Pancreas (tissue), 10 donors: ENCODE measurements at places on chromosomes 5 and 9. TPM values are rescaled to one million over a fixed set of nuclear protein-coding genes. Genes with fewer than 3 reads are reported as not detected.

DNA sequence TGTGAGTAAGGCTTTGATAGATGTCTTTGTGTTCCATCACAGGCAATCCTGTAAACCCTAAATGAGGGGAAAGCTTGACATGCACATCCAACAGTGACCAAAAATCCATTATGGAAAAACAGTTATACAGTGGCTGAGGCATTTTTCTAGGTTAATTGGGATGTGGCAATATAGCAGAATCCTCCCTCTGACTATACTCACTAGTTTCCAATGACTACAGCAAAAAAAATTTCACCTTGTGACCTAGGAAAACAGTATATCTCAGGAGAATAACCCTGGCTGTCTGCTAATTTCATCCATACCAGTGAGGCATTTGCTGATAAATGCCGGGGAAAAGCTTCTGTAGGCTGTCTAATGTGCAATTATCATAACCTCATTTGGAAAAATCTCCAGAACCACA is 49.9 kb upstream of the SNCAIP start:
- H3K4me3 ChIP-seq, result no peak overlapping the region
- no peaks in the 10 kb centered on the region for H3K36me3 ChIP-seq
- H3K27ac ChIP-seq, result no peak overlapping the region
- H3K27me3 ChIP-seq, result no peaks in the 10 kb centered on the region

DNA sequence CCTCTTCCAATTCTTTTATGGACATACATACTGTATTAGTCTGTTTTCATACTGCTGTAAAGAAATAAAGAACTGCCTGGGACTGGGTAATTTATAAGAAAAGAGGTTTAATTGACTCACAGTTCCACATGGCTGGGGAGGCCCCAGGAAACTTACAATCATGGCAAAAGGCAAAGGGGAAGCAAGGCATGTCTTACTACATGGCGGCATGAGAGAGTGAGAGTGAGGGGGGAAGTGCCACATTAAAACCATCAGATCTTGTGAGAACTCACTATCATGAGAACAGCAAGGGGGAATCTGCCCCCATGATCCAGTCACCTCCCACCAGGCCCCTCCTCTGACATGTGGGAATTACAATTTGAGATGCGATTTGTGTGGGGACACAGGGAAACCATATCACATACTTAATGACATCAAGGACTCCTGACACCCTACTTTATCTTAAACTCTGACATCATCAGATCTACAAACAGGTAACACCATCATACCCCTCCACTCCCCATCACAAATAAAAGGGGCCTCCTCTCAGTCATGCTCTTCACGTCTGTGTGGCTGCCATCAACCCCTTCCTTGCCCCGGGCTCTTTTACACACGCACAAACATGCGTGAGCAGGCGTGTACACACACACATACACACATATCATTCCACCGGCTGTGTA is 9.7 kb downstream of the ANKRD33B start:
- H3K4me1 ChIP-seq, result no peaks in the 10 kb centered on the region
- H3K27me3 ChIP-seq, result no peaks in the 10 kb centered on the region
- H3K36me3 ChIP-seq, result no peaks in the 10 kb centered on the region
- DNase-seq, result no peak
- no peak overlapping the region for H3K4me3 ChIP-seq

The SLC6A3 gene
- not detected for total RNA-seq

- no peak overlapping the region for H3K4me3 ChIP-seq
- no peaks in the 10 kb centered on the region for H3K27me3 ChIP-seq
- no peaks in the 10 kb centered on the region for H3K36me3 ChIP-seq
- no peaks in the 10 kb centered on the region for H3K4me1 ChIP-seq
Measured at GRCh38 chr5:14326035-14326903, 183.1 kb downstream of the TRIO start.

- H3K4me3 ChIP-seq, result no peak overlapping the region
- no peak for DNase-seq
- no peak overlapping the region for H3K27ac ChIP-seq
Measured at GRCh38 chr5:115788440-115788839, 28.0 kb downstream of the CDO1 start.

DNA sequence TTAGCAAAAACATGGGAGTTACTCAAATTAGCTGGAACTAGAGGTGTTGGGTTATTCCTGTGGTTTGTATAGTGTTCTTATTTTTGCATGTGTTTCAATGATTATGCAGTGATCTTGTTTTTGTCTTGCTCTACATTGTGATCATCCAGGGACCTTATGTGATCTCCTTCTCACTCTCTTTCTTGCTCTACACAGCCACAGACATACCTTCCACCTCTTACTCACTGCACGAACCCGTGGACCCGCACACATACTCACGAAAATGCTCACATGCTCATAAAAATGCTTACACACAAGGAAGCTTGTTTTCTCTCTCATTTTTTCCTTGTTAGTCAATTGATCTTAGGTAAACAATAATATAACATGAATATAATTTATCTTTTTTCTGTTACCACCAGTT is 187.1 kb downstream of the KDM4C start:
- no peak overlapping the region for H3K4me3 ChIP-seq
- no peaks in the 10 kb centered on the region for H3K27me3 ChIP-seq
- H3K36me3 ChIP-seq, result no peaks in the 10 kb centered on the region
- no peak for DNase-seq
- no peak overlapping the region for H3K27ac ChIP-seq

DNA sequence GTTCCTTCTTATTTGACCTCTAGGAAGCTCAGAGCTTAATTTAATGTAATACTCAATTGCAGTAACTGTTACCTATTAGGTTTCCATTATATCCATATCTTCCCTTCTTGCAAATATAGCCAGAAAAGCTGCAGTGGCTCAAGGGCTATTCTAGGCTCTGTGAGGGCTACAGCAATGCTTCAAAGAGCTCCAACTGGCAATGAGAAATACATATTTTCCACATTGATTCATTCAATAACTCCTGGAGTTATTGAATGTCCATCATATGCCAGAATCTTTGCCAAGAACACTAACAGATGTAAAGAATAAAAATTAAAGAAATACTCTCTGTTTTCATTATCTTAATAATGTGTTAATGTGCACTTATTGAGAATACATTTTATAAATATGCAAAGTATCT is 396.9 kb upstream of the PAPPA start:
- H3K4me1 ChIP-seq, result no peaks in the 10 kb centered on the region
- no peak for DNase-seq
- no peaks in the 10 kb centered on the region for H3K36me3 ChIP-seq
- no peak overlapping the region for H3K4me3 ChIP-seq
- H3K27me3 ChIP-seq, result no peaks in the 10 kb centered on the region

The OBP2B gene
- total RNA-seq, result not detected

The PCDHB14 gene
- total RNA-seq, result 1.9 TPM

The PRR7 gene
- 2.6 TPM for total RNA-seq
